ENCODE measurements at places on chromosomes 4 and X.

GRCh38 chrX:11781133-11781532, 23.1 kb downstream of the MSL3 start:
- DNase-seq = no peak

DNA sequence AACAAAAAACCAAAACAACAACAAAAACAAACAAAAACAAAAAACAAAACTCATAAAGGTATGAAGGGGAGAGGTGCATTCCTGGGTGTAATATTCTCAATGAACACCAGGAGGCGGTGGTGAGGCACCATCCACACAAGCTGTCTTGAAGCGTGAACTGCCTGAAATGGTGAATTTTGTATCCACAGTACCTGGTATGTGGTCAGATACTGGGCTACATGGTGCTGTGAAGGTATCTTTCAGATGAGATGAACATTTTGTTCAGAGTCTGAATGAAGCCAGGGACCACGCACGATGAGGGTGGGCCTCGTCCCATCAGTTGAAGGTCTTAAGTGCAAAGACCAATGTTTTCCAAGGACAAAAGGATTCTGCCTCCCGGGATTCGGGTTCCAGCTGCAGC, 58.5 kb downstream of the ASMT start:
- DNase-seq = peak; percentile 25

DNA sequence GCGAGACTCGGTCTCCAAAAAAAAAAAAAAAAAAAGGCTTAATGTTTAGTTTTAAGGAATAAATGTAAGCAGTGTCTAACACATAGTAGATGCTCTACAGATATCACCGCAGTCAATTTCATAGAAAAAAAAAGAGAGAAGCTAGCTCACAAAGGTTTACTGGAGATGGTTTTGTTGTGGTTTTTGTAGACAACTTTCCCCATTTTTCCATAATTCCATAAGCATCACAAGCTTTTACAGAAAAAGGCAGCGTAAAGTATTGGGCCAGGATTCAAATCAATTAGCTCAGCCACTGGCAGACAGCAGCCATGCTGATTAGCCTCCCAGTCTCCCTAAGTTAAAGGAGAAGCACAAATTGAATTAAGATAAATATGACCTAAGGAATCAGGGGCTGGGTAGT, 1.5 kb downstream of the GRSF1 start:
- no peak for DNase-seq

DNA sequence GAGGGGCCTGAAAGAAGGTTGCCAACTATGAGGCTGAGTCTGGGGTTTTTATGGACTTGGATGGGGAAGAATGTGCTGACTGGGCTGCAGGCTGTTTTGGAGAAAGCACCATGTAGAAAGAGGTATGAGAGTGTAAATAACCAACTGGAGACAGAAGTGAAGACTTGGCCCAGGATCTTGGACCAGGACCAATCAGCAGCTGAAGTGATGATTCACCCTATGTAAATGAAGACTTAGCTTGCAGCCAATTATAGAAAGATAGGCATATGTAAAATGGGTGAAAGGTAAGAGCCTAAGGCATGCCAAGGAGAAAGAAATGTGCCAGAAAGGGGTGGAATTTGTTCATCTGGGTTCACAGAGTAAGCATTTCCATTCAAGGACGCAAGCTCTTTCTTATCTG, 856.7 kb upstream of the PRKX start:
- DNase-seq = no peak

DNA sequence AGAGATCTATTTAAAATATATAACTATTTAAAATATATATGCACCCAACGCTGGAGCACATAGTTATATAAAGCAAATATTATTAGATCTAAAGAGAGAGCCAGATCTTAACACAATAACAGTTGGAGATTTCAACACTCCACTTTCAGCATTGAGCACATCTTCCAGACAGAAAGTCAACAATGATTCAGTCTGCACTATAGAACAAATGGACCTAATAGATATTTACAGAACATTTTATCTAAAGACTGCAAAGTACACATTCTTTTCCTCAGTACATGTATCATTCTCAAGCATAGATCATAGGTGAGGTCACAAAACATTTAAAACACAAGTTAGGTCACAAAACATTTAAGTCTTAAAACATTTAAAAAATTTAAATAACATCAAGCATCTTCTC, 36.4 kb downstream of the NLRP2B start:
- no peak for DNase-seq

- DNase-seq = no peak
Observed at GRCh38 chr4:141614878-141615586, 21.4 kb upstream of the IL15 start.

DNA sequence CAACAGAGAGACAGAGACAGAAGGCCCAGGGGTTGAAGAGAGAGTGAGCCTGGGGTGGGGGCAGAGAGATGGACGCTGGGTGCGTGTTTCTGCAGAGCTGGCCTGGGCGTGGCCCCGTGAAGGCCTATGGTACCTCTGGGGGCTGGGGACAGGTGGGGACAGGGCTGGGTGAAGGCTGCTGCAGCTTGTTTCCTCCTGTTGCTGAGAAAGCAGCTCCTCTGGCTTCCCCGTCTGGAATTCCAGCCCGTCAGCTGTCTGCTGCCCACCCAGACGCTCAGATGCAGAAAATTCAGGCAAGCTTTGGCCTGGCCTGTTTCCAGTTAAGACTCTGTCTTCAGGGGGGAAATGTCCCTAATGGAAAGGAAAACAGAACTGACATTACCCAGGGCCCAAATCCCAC, 76.8 kb upstream of the PSAPL1 start:
- no peak for DNase-seq

DNA sequence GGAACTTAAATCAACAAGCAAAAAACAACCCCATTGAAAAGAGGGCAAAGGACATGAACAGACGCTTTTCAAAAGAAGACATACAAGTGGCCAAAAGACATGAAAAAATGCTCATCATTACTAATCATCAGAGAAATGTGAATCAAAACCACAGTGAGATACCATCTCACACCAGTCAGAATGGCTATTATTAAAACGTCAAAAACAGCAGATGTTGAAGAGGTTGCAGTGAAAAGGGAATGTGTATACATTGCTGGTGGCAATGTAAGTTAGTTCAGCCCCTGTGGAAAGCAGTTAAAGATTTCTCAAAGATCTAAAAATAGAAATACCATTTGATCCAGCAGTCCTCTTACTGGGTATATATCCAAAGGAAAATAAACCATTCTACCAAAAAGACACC, 22.6 kb downstream of the RTL9 start:
- no peak for DNase-seq

GRCh38 chr4:185602397-185602796, 67.1 kb upstream of the PDLIM3 start:
- no peak for DNase-seq

DNA sequence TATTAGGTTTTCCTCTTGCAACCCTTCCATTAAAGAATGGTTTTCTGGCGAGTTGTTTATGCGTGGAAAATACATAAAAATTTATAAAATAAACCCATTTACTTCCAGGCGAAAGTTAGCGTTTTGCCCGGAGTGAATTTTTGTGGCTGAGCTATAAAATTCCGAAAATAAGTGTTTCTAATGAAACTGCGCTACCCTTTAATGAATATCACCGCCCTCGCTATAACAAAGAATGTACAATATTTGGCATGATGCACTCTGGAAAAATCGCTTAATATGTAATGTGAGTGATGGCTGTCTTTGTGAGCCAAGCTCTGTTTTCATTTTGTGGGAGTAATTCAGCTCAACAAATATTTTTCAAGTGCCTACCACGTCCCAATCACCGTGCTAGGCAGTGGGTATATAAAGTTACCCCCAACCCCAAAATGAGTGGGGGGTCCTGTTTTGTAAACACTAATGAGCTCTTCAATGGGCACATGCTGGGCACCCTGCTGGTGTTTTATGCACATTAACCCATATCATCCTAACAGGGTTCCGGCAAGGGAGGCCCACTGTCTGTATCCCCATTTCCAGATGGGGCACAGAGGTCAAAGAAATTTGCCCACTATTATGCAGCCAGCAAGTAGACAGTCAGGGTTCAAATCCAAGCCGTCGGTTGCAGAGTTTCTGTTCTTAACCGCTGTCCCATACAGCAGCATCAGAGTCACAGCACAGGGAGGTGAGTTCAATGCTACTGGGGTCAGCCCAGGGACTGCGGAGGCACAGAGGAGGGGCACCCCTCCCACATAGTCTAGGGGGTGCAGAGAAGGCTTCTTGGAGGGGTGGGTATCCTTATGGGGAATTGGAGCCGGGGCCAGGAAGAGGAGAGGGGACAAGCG, 65.7 kb upstream of the STX18 start:
- no peak for DNase-seq

- DNase-seq = no peak
Observed at GRCh38 chr4:56540826-56541225, 35.2 kb downstream of the ARL9 start.

DNA sequence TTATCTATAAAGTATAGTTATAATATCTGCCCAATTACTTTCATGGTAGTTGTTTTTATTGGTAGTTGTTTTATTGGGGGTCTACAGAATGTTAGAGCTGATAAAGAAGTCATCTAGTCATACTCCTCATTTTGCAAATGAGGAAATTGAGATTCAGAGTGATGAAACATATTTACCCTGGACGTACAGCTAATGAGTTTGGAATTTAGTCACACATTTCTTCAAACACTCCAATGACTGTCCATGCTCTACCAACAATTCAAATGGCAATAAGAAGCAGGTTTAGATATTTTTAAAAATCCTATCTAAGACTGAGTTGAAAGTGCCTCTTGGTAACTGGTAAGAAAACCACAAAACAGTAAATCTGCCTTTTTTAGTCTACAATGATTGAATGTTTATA, 98.2 kb downstream of the MAGEC1 start:
- no peak for DNase-seq
